Suprapubic skin (tissue), 4 donors: ENCODE measurements at places on chromosomes 1 and 21. TPM values are rescaled to one million over a fixed set of nuclear protein-coding genes. Genes with fewer than 3 reads are reported as not detected.

DNA sequence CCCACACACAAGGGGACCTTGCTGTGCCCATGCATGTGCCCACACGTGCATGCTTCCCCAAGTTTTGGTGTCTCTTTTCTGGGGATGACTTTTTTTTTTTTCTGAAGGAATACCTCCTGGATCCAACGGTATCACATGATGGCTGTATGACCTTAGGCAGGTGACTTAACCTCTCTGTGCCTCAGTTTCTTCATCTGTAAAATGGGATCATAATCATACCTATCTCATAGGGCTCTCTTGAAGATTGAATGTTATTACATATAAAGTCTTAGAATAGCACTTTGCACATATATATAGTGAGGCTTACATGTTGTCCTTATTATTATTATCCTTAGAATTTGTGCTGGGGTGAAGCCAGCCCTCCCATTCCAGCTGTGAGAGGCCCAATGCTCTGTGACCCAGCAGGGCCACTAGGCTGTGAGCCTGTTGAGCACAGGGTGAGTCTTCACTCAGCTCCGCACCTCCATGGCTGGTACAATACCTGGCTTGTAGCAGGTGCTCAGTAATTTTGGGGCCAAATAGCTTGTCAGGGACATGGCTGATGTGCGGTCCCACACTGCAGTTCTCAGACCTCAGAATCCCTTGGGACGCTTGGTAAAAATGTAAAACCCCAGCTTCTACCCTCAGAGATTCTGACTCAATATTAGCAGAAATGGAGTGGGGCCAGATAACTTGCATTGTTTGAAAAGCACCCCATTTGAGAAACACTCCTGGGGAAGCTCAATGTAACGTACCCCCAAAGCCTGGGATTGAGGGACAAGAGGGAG, 20.6 kb downstream of the STUM start:
- no peak overlapping the region for H3K4me3 ChIP-seq
- H3K36me3 ChIP-seq, result no peaks in the 10 kb centered on the region
- peaks cover 5% of the 10 kb centered on the region for H3K27me3 ChIP-seq

MUTYH gene
- total RNA-seq, result 36.9 TPM

DNA sequence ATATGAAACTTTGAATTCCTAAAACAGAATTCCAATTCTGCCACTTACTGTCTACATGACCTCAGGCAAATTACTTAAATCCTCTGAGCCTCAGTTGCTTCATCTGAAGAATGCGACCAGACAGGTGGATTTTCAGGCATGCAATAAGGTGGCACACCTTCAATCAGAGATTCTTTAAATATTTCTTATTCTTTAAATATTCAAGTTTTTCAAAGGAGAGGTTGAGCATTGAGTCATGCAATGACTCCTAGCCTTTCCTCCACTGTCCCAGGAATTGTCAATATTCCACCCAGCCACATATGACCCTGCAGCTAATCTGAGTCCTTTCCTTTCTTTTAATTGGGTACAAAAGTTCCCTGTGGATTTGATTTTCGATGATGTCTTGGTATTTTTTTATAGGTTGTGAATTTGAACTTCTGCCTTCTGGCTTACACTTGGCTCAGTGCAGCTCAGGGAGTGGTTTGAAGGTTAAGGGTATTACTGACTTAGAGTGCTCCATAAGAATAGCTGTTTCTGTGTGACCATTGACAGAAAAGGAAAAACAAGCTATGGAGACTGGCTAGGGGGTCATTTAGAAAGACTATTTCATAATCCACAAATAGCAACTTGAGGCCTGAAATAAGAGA, 52.2 kb upstream of the PRDX6 start:
- peaks cover 19% of the 10 kb centered on the region for H3K4me1 ChIP-seq
- no peak overlapping the region for H3K4me3 ChIP-seq
- DNase-seq, result no peak
- H3K27me3 ChIP-seq, result no peaks in the 10 kb centered on the region
- H3K36me3 ChIP-seq, result no peaks in the 10 kb centered on the region
- H3K27ac ChIP-seq, result no peak overlapping the region

KIF17 gene
- 5.6 TPM for total RNA-seq

TP73 gene
- total RNA-seq, result 17.2 TPM

DNA sequence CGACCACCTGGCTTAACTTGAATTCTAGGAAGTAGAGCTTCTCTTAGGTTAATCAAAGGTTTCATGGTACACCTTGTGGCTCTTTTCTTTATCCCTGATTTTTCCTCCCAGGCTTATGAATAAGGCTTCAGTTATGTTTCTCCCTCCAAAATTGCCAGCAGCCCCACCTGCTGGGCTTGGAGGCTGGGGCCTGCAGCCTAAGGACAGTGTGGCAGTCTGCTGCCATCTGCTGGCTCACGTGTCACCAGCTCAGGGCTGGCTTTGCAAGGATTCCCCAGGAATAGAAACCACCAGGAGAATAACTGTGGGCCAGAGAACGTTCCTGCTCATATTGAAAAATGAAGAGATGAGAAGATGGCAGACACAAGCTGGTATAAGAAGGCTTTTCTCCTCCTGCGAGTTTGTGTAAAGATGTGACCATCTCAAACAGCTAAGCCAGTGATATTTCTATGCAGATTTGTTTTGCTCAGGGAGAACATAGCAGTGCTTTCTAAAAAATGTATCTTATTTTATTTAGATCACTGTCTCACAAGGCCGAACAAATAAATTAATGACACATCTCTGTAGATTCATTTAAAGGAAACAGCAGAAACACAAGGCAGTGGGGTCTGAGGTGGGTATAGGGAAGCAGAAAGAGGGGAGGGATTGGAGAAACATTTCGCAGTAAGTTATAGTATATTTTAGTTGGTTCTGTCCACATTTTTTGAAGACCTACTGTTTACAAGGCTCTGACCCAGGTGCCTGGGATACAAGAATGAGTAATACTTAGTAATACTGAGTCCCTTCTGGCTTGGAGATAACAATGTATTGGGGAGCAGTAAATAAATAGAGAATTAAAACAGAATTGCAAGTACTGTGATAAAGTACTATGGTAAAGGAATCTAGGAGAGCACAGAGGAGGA, 291.1 kb upstream of the SGIP1 start:
- H3K4me3 ChIP-seq, result no peak overlapping the region
- peak; percentile 83 for DNase-seq
- no peak overlapping the region for H3K27ac ChIP-seq
- no peaks in the 10 kb centered on the region for H3K4me1 ChIP-seq
- no peaks in the 10 kb centered on the region for H3K27me3 ChIP-seq

GSTM4 gene
- 18.7 TPM for total RNA-seq

DNA sequence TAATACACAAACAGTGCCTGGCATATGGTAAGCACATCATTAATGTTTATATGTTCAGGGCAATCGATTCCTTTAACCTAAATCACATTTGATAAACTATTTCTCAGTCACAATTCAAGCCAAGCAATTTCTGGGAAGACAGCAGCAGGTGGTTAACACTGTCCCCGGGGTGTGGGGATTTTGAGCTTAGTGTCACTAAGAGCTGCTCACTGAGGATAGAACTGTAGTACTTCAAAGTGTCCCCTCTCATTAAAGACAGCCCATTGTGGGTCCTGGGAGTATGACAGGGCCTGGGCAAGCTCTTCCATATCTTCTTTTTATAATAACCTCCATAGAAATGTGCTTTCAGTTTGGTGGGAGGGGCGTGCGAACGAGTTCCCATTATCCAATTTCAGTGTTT, 8.4 kb upstream of the GALNT2 start:
- no peak overlapping the region for H3K4me3 ChIP-seq
- no peak for DNase-seq
- no peaks in the 10 kb centered on the region for H3K27me3 ChIP-seq
- no peaks in the 10 kb centered on the region for H3K36me3 ChIP-seq
- no peaks in the 10 kb centered on the region for H3K4me1 ChIP-seq
- no peak overlapping the region for H3K27ac ChIP-seq

ANGEL2 gene
- total RNA-seq, result 27.9 TPM

DNA sequence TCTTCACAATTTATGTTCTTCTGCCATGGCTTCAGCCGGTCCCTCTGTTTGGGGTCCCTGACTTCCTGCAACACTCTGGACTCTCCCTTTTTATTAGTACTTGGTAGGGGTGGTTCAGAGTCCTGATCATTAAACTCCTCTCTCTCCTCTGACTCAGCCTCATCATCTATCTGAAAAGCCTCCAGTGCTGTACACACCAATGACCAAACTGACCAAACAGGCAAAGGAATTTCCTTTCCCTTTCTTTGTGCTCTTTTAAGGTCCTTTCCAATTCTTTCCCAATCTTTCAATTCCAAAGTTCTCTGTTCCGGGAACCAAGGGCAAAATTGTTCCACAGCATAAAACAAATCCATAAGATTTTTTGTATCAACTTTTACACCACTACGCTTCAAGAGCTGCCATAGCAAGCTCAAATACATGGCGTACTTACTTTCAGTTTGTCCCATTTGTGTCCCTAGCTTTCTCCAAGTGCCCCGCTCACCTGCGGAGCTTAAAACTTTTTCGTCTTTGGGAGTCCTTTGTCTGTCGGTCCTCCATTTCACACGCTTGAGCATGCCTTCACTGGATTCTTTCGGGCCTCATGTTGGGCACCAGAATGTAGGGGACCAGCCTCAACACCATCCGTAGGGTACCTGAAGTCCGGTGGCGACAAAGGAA, 9.6 kb downstream of the DAP3 start:
- peaks cover 24% of the 10 kb centered on the region for H3K4me1 ChIP-seq
- H3K4me3 ChIP-seq, result no peak overlapping the region
- no peaks in the 10 kb centered on the region for H3K36me3 ChIP-seq
- no peak for DNase-seq

DNA sequence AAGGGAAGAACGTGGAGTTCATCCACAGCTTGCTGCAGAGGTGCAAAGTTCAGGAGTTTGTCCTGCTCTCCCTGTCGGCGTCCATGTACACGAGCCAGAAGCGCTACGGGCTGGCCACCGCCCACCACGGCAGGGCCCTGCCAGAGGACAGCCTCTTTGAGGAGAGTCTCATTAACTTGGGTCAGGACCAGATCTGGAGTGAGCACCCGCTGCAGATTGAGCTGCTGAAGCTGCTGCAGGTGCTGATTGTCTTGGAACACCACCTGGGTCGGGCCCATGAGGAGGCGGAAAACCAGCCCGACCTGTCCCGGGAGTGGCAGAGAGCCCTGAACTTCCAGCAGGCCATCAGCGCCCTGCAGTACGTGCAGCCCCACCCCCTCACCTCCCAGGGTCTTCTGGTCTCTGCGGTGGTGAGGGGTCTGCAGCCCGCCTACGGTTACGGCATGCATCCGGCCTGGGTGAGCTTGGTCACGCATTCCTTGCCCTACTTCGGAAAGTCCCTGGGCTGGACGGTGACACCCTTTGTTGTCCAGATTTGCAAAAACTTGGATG, 73.8 kb upstream of the MORC3 start:
- DNase-seq, result no peak
- H3K4me3 ChIP-seq, result no peak overlapping the region
- H3K4me1 ChIP-seq, result peaks cover 10% of the 10 kb centered on the region

GRCh38 chr1:187685333-187685732, 856.6 kb downstream of the PLA2G4A start:
- H3K36me3 ChIP-seq, result no peaks in the 10 kb centered on the region
- H3K27ac ChIP-seq, result no peak overlapping the region
- no peak for DNase-seq
- no peaks in the 10 kb centered on the region for H3K4me1 ChIP-seq
